Left ventricle myocardium inferior (tissue), 1 donor: ENCODE measurements at places on chromosomes 7 and 10.

- no peaks in the 10 kb centered on the region for H3K27me3 ChIP-seq
- H3K27ac ChIP-seq: no peak overlapping the region
- no peaks in the 10 kb centered on the region for H3K4me1 ChIP-seq
Measured at GRCh38 chr10:79477456-79477855, 32.0 kb upstream of the ZCCHC24 start.

DNA sequence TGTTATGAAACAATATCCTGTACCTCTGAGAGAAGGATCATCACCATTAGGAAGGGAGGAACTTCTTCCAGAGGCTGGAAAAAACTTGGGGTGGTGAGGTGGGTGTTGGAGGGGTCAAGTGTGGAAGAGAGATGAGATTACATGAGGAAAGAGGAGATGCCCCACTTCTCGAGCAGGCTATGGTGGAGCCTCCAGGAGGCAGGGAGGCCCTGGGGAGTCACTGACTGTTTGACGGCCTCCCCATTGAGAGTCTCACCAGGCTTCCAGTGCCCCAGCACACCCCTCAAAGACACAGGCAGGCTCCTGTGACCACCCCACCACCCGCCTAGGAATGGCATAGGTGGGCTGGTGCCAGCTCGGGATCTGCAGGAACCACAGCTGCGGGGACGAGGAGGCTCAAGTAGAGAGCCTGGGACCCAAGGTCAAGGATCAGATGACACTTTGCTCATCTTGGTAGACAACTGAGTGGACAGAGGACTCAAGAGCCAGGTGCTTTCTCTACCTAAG, 185.3 kb upstream of the GDF10 start:
- H3K36me3 ChIP-seq: no peaks in the 10 kb centered on the region
- H3K4me1 ChIP-seq: no peaks in the 10 kb centered on the region
- no peak overlapping the region for H3K4me3 ChIP-seq
- H3K27me3 ChIP-seq: peaks cover 51% of the 10 kb centered on the region

DNA sequence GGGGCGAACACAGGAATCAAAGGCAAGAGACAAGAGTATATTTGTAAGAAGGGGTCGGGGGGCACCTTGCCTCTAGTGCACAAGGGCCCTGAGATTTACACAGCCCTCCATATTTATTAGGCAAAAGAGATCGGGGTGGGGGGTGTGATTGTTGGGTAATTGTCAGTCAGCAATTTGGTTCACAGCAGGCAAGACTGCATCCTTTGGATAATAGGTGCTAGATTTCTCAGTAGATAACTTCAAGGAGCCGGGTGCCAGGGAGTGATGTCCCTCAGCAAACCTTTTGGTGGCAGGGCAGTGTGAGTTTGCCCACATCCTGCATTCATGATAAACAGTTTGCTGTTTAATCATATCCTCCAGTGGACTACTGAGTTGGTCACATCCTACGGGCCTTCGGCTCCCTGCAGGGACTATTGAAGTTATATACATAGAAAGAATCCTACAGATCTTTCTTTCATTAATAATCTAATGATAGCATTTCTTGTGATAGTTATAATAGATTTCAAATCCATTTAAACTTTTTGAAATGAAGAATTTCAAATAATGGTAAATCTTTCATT, 178.5 kb downstream of the GNAI1 start:
- no peak overlapping the region for H3K4me3 ChIP-seq
- no peak for DNase-seq
- no peaks in the 10 kb centered on the region for H3K27me3 ChIP-seq
- no peaks in the 10 kb centered on the region for H3K36me3 ChIP-seq

GRCh38 chr10:28120795-28121194, 121.9 kb upstream of the ODAD2 start:
- no peaks in the 10 kb centered on the region for H3K4me1 ChIP-seq
- H3K27ac ChIP-seq: no peak overlapping the region
- H3K4me3 ChIP-seq: no peak overlapping the region
- no peak for DNase-seq
- no peaks in the 10 kb centered on the region for H3K36me3 ChIP-seq

DNA sequence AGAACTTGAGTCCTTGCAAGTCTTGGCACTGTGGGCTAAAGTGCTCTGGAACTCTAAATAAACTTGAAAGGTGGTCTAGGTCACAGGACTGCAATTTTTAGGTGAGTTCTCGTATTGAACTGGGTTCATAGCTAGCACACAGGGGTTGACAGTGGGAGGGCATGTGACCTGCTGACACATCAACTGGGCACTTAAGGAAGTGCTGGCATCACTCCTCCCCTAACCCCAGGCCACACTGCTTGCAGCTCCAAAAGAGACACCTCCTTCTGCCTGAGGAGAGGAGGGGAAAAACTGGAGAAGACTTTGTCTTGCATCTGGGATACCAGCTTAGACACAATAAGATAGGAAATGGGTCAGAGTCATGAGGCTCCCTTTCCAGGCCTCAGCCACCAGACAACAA, 38.0 kb upstream of the AASS start:
- no peaks in the 10 kb centered on the region for H3K4me1 ChIP-seq
- no peak overlapping the region for H3K4me3 ChIP-seq
- no peak overlapping the region for H3K27ac ChIP-seq
- no peaks in the 10 kb centered on the region for H3K36me3 ChIP-seq
- H3K27me3 ChIP-seq: no peaks in the 10 kb centered on the region
- no peak for DNase-seq

DNA sequence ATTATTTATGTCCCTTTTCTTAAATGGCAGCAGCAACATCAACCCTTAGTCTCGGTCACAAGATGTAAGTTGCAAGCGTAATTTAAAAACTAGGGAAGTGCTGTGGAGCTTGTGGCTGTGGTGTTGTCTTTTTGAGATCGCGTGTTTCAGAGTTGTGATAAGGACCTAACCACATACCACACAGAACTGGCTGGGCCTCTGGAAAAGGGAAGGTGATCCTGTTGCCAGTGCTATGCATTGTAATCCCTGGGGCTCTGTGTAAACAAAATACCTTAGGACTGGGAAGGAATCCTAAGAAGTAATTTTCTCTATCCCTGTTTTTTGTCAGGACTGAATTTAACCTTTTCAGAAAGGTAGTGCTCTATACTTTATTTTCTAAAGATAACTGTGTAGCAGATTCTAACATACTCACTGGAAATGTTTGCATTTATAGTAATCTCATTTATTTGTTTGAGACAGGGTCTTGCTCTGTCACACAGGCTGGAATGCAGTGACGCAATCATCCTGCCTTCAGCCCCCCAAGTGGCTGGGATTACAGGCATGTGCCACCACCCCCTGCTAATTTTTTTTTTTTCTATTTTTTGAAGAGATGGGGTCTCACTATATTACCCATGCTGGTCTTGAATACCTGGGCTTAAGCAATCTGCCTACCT, 60.4 kb downstream of the INPP5F start:
- no peak overlapping the region for H3K27ac ChIP-seq
- H3K4me1 ChIP-seq: peaks cover 3% of the 10 kb centered on the region
- no peaks in the 10 kb centered on the region for H3K27me3 ChIP-seq

DNA sequence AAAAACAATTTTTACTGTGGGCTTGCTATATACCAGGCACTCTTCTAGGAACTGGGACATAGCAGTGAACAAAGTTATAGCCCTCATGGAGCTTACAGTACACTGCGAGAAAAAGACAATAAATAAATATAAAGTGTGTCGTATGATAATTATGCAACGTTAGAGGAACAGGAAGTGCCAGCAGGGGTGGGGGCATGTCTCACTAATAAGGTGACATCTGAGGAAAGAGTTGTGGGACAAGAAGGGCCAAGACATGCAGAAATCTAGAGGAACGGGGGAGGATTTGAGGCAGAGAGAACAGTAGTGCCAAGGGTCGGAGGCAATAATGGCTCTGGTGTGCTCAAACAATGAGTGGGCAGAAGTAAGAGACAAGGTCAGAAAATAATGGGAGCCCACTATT, 52.8 kb downstream of the LMBR1 start:
- peaks cover 45% of the 10 kb centered on the region for H3K4me1 ChIP-seq
- H3K36me3 ChIP-seq: peaks cover 4% of the 10 kb centered on the region
- no peak overlapping the region for H3K4me3 ChIP-seq
- no peak overlapping the region for H3K27ac ChIP-seq
- no peak for DNase-seq

- H3K36me3 ChIP-seq: no peaks in the 10 kb centered on the region
- no peaks in the 10 kb centered on the region for H3K27me3 ChIP-seq
- H3K27ac ChIP-seq: no peak overlapping the region
- no peak for DNase-seq
Measured at GRCh38 chr7:7765422-7765821, 47.0 kb upstream of the RPA3 start.

- peaks cover 9% of the 10 kb centered on the region for H3K4me1 ChIP-seq
- H3K4me3 ChIP-seq: no peak overlapping the region
- H3K27ac ChIP-seq: no peak overlapping the region
- no peak for DNase-seq
- no peaks in the 10 kb centered on the region for H3K36me3 ChIP-seq
Measured at GRCh38 chr7:144497282-144497681, 93.8 kb upstream of the NOBOX start.

DNA sequence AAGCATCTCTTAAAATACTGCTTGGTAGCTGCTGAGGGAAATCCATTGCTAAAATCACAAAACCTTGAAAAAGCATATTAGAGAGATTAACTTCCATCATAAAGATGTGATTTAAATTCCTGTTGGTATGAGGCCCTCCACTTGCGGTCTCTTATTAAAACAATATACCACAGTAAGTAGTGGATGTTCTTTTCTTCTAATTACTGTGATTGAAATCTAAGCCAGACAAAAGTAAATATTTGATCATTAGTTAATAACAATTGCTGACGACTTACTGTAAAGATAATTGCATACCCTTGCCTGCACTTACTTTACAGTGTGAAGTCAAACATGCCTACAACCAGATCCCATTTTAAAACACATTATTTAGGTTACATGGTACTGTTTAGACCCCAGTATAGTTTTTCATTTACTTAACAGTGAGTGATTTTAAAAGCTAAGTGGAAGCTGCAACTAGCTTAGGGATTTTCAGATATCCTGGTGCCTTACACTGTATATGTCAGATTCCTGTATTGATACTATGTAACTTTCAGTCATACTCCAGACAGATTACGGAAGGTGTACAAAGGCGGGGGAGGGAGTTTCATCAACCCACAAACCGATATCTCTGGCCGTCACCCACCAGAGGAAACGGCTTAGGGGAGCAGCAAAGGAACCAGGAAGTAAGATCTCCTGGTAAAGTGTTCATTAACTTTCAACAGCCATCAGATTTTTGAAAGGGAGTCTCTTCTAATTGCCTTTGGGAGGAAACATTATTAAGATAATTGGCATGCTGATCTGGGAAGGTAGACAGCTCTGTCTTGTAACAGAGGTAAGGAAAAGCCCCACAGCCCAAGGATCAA, 986 bp downstream of the NRP1 start:
- H3K4me1 ChIP-seq: peaks cover 90% of the 10 kb centered on the region
- H3K27me3 ChIP-seq: no peaks in the 10 kb centered on the region
- H3K27ac ChIP-seq: peak overlapping the region; percentile 99
- peak overlapping the region; percentile 82 for H3K4me3 ChIP-seq
- H3K36me3 ChIP-seq: peaks cover 19% of the 10 kb centered on the region

DNA sequence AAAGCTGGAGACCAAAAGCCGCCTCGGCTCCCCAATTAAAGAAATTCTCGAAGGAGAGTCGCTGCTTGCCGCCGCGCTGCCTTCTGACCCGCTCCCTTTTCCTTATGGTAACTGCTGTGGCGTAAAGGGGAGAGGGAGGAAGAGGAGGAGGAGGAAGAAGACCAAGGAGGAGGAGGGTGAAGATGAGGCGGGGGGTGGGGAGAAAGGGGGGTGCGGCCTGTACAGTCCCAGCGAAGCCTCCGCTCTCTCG, 388 bp downstream of the CNOT4 start:
- H3K4me1 ChIP-seq: peaks cover 50% of the 10 kb centered on the region
- no peaks in the 10 kb centered on the region for H3K36me3 ChIP-seq
- H3K27ac ChIP-seq: peak overlapping the region; percentile 95
- peak overlapping the region; percentile 86 for H3K4me3 ChIP-seq
- no peak for DNase-seq

- peak overlapping the region; percentile 38 for H3K27ac ChIP-seq
- DNase-seq: no peak
- H3K36me3 ChIP-seq: no peaks in the 10 kb centered on the region
- peaks cover 4% of the 10 kb centered on the region for H3K27me3 ChIP-seq
Measured at GRCh38 chr10:88893611-88894010, 13.6 kb downstream of the STAMBPL1 start.

DNA sequence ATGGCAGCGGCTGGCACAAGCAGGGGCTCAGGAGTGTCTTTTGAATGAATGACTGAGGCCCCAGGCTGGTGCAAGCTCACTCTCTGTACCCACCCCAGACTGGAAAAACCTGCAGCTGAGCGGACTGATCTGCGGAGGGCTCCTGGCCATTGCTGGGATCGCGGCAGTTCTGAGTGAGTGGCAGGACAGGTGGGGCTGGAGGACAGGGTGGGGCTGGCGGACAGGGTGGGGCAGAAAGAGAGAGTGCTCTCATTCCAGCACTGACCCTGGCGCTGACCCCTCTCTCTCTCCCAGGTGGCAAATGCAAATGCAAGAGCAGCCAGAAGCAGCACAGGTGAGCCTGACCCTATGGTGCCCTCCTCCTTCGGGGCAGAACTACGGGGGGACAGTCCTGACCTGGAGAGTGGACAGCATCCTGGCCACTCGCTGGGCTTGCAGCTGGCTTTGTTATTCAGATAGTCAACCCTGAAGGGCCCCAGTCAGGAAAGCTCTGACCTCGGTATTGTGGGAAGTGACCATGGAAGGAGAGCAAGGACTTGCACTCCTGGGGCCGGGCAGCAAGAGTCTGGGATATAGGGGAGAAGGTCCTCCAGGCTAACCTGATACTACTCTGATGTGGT, 4.1 kb downstream of the FXYD4 start:
- H3K27ac ChIP-seq: no peak overlapping the region
- DNase-seq: no peak
- H3K27me3 ChIP-seq: no peaks in the 10 kb centered on the region
- peaks cover 11% of the 10 kb centered on the region for H3K4me1 ChIP-seq
- no peaks in the 10 kb centered on the region for H3K36me3 ChIP-seq
- H3K4me3 ChIP-seq: no peak overlapping the region

GRCh38 chr10:106424054-106424453, 740.5 kb downstream of the SORCS1 start:
- no peak overlapping the region for H3K4me3 ChIP-seq
- H3K4me1 ChIP-seq: no peaks in the 10 kb centered on the region
- H3K27ac ChIP-seq: no peak overlapping the region

GRCh38 chr7:76193466-76193865, 8.2 kb upstream of the SRRM3 start:
- H3K4me1 ChIP-seq: no peaks in the 10 kb centered on the region
- H3K4me3 ChIP-seq: no peak overlapping the region
- DNase-seq: no peak
- no peaks in the 10 kb centered on the region for H3K36me3 ChIP-seq
- H3K27ac ChIP-seq: no peak overlapping the region
- H3K27me3 ChIP-seq: peaks cover 29% of the 10 kb centered on the region

GRCh38 chr7:49643736-49644135, 129.7 kb upstream of the VWC2 start:
- H3K4me3 ChIP-seq: no peak overlapping the region
- DNase-seq: no peak
- H3K27ac ChIP-seq: no peak overlapping the region
- no peaks in the 10 kb centered on the region for H3K27me3 ChIP-seq
- H3K4me1 ChIP-seq: peaks cover 19% of the 10 kb centered on the region
- H3K36me3 ChIP-seq: no peaks in the 10 kb centered on the region
